ENCODE measurements at places on chromosomes 4 and X.

GRCh38 chr4:153531976-153532626 is 65.9 kb downstream of the TMEM131L start:
- DNase-seq, result no peak

DNA sequence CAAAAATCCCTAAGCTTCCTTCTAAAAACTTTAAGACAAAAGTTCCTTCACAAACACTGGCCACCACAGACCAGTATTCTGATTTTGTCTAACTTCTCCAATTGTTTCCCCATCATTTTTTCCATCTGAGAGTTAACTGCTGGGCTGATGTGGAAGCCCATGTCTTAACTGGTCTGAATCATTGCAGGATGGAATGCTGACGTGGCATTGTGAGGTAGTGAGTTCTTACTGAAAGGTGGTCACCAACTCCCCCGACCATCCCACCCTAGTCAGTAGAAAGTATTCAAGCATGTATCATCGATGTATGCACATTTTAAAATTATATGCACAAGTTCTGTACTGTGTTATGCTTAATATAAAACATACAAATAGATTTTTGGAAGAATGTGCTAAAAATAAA is 99.1 kb upstream of the SMIM10 start:
- no peak for DNase-seq

- DNase-seq, result no peak
These were observed 11.7 kb upstream of the PITX2 start for GRCh38 chr4:110634350-110635162.

GRCh38 chr4:71711044-71711984 is 72.6 kb downstream of the GC start:
- DNase-seq, result no peak

- peak; percentile 88 for DNase-seq
These were observed at the start of gene ANK2 for GRCh38 chr4:113049421-113050370. Gene ANK2, plus strand, starts transcription at chr4:113049653. Its CDS starts 76 bp downstream, at chr4:113049729.

- peak; percentile 50 for DNase-seq
These were observed 793 bp downstream of the TSPAN7 start for GRCh38 chrX:38561951-38562719.

GRCh38 chr4:25896776-25897539 is 17.1 kb upstream of the SMIM20 start:
- no peak for DNase-seq

DNA sequence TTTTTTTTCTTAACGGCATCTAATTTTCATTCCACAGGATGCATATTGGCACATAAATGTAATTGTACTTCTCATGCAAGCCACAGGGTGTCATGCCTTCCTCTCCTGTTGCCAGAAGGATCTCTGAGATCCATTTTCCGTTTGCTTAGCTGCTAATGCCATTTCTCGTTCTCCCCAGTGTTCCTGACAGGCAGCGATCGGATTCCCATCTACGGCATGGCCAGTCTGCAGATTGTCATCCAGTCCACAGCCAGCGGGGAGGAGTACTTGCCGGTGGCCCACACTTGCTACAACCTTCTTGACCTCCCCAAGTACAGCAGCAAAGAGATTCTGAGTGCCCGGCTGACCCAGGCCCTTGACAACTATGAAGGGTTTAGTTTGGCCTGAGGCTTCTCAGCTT is 8.9 kb upstream of the NAP1L5 start:
- DNase-seq, result peak; percentile 89

- no peak for DNase-seq
These were observed 240.4 kb upstream of the LDB2 start for GRCh38 chr4:17138847-17139246.

GRCh38 chr4:2785613-2786012 is 7.3 kb upstream of the SH3BP2 start:
- no peak for DNase-seq

GRCh38 chr4:113468165-113469022 is 293.1 kb downstream of the CAMK2D start:
- peak; percentile 79 for DNase-seq

- DNase-seq, result no peak
These were observed 77.7 kb upstream of the C4orf50 start for GRCh38 chr4:6095897-6096296.

DNA sequence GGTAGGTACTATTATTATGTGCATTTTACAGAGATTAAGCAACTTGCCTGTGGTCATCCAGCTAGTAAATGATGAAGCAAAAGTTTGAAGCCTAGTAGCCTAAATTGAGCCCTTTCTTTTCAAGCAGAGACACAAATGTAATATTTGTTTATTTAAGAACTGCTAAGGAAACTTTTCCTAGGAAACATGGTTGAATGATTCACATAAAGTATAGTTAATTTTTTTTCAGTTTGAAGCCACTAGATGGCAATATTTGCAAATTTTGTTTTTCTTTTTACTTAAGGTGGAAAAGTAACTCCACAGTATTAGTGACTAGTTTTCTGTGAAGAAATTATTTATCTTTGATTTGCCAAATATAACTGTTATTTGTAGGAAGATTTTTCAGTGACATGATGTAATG is 52.8 kb upstream of the ANKRD17 start:
- DNase-seq, result no peak

- DNase-seq, result no peak
These were observed 150.0 kb downstream of the PRKX start for GRCh38 chrX:3563451-3563850.

GRCh38 chr4:144757969-144758368 is 112.0 kb downstream of the HHIP start:
- no peak for DNase-seq

GRCh38 chrX:139113708-139114107 is 402.2 kb upstream of the FGF13 start:
- DNase-seq, result peak; percentile 7

GRCh38 chr4:68404153-68404552 is 43.1 kb upstream of the TMPRSS11E start:
- DNase-seq, result no peak

GRCh38 chr4:170666909-170667308 is 577.2 kb upstream of the AADAT start:
- DNase-seq, result no peak

- DNase-seq, result no peak
These were observed 242.4 kb downstream of the ARHGAP24 start for GRCh38 chr4:85717351-85717750.

DNA sequence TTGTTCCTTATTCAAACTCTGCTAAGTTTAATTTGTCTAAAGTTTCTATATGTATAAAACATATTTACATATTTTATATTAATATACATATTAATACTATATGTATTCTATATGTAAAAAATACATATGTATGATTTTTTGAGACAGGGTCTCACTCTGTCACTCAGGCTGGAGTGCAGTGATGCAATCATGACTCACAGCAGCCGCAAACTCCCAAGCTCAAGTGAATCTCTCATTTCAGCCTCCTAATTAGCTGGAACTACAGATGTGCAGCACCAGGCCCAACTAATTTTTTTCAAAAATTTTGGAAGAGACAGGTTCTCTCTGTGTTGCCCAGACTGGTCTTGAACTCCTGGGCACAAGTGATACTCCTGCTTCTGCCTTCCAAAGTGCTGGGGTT is 684.9 kb downstream of the TRAM1L1 start:
- no peak for DNase-seq

DNA sequence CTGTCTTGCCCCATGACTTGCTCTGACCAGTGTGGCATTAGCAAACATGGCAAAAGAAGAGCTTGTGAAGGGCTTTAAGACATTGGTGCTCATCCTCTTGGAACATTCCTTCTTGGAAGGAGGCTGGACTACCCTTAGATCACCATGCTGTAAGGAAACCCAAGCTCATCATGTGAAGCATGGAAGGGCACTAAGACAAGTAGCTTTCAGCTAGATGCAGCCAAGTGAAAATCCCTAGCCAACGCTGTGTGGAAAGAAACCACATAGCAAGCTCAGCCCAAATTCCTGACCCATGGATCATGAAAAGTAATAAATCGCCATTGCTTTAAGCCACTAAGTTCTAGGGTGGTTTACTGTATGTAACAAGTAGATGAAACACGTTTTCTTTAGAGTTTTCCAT is 12.4 kb upstream of the PACRGL start:
- DNase-seq, result no peak

DNA sequence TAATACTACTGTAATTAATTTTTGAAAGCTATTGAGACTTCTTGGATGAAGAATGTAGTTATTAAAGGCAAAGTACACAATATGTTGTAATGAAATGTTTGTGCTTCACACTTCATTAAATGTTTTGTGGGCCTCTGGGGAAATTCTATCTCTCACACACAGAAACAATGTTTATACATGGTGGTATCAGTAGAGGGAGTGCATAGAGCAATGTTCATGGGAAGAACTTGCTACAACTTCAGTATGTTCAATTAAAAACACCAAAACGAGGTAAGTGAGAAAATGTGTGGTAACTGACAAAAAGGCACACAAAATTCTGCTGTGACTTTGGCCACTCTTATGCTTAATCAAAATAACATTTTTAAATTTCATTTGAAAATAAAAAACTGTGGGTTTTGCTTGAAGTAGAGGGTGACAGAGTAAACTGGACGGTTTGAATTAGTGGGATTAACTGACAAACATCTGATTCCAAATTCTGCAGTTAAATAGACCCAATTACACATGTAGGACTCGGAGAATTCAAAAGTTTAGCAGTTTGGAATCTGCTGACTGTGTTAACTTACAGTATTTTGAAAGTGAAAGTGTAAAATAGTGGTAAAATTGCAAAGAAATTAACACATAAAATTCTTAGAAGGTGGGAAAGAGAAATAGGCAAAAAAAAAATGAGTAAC is 111.4 kb upstream of the TTC29 start:
- no peak for DNase-seq

- DNase-seq, result no peak
These were observed 105.0 kb downstream of the NDST3 start for GRCh38 chr4:118139241-118139640.

DNA sequence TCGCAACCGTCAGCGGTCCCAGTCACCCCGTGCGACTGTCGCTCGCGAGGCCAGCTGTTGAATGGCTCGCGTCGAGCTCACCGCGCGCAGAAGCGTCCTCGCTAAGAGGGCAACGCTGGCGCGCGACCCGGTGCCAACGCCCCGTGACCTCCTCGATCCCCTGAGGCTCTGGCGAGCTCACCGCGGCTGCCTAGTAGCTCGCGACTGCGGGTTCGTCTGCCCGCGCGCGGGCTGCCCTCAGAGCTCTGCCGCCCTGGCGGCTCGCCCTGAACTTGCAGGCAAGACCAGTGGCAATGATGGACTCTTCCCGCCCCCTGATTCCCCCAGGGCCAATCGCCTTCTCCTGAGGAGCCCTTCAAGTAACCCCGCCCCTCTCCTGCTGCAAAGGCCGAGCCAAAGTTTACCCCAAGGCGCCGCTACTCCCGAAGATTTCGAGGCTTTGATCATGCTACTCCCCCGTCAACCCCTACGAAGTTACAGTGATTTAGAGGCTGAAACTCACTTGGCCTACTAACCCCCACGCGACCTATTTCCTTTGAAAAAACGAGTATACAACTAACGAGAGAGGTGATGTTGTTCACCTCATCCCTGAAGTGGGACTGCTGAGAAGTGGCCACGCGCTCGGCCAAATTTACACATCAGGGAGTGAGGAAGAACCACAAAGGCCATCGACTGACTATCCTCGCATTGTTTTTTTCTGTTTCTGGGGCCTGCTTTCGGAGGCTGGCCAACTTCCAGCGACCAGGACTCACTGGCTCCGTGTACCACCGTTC is 37.5 kb downstream of the PGRMC1 start:
- no peak for DNase-seq

Measured in Ammon's horn (tissue), 1 donor.